NCI-H460 (cell line): ENCODE measurements at places on chromosomes 2 and 18.

DNA sequence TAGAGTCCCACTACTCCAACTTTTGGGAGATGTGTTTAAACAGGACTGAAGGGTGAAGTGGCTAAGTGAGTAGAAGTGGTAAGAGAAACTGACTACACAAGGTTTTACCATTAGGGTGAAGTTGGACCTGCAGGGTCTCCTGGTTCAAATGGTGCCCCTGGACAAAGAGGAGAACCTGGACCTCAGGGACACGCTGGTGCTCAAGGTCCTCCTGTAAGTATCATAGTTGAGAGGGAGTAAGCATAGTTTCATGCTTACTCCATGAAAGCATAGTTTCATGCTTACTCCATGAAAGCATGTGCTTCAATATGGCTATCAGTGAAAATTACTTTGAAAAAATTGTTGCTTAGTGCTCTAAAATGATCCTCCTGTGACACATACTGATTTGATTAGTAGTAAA, 19.1 kb downstream of the COL3A1 start:
- no peak for DNase-seq

DNA sequence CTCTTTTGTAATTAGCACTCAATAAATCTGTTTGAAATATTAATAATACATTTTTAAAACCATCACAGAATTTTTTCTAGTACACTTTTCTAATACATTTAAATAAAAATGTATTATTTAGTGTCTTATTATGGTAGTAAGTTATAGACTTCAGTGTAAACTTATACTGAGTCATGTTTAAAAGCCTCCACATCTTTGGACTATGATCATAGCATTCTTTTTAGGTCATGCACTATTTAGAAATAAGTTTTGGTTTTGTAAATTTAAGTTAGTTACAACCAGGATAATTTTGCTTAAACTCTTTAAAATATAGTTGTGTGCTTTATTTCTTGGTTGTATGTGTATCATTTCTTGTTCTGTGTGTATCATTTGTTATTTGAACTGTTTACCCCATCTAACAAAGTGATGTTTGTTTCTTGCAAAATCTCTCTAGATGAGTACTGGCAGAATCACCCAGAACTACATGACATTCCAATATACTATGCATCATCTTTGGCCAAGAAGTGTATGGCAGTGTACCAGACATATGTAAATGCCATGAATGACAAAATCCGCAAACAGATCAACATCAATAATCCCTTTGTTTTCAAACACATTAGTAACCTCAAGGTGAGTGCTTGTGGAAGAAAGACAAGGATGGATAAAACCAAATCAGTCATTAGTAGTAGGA, 16.7 kb downstream of the CPSF3 start:
- no peak for DNase-seq

GRCh38 chr2:75268112-75268511, 68.8 kb upstream of the TACR1 start:
- no peak for DNase-seq

DNA sequence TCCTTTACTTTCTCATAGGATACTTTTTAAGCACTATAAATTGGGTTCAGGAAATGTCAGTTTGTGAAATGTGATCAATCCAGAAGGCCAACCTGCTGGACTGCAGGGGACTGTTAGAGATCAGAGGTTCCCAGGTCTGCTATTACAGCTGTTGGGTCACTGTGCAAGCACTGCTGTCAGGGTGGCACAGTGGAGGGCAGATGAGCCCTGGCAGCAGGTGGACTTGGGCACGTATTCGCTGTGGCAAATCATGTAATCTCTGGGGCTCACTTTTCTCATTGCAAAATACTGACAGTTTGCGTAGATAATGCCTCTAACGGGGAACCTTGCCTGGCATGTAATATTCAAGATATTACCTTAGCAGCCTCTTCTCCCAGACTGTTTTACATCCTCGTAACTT, 18.1 kb downstream of the RAB31 start:
- no peak for DNase-seq

- no peak for DNase-seq
Observed at GRCh38 chr18:48340560-48340959, 68.6 kb downstream of the ZBTB7C start.
